ENCODE measurements at places on chromosomes 12 and 14.
A peak's percentile ranks its signal among the peaks of the same experiment; 100 is the strongest.

DNA sequence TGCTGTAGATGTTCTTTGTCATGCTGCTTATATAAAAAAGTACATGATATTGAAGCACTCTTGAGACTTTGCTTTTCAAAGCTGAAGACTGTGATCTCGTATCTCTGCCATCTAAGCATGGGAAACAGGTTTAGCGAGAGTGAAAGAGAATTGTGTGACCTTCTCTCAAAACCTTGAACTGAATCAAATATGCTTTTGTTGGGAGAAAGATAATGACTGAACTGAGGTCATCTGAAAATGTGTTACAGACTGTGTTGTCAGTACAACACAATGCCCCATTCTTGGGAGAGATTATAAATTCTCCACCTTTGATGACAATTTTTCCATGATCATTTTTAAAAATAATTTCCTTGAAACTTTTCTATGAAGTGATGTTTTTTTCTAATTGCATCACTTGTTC, 272.1 kb upstream of the SEL1L start:
- no peak for DNase-seq

DNA sequence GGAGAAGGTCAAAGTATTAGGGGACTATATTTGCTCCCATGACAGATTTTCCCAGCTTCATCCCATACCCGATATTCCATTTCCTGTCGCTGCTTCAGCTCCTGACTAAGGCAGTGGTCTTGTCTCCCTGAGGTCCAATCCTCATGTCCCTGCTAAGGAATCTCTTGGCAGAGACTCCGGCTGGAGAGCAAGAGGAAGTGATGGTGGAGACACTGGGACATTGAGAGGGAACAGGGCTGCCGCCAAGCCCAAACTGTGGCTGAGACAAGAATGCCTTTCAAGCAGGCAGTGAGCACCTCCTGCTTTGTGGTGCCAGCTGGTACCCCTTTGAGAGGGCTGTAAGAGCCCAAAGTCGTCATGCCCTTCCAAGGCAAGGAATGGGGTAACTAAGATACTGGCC, 5.5 kb downstream of the SP7 start:
- DNase-seq = no peak

DNA sequence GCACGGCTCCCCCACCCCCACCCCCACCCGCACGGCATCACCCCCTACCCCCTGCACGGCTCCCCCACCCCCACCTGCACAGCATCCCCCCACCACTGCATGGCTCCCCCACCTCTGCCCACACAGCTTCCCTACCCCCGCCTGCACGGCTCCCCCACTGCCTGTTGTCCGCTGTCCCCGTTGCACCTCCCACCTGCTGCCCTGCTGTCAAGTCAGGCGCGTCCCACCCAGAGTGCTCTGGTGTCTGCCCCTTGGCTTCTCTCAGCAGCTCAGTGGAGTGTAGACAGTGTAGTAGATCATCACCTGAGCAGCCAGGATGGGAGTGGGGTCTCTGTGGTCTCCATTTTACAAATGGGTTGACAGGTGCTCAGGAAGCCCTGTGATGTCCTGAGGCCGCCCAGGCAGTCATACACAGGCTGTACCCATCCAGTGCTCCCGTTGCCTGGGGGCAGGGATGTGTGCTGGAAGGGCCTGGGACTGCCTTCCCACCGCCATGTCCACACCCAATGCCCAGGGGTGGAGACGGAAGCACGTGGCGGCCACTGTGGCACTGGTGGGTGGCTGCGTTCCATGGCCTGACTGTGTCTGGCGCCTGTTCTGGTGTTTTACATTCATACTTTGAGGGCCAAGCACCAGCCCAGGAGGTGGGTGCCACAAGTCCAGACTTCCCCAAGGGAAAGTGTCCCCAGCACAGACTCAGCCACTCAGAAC, 32.5 kb downstream of the PACS2 start:
- no peak for DNase-seq

DNA sequence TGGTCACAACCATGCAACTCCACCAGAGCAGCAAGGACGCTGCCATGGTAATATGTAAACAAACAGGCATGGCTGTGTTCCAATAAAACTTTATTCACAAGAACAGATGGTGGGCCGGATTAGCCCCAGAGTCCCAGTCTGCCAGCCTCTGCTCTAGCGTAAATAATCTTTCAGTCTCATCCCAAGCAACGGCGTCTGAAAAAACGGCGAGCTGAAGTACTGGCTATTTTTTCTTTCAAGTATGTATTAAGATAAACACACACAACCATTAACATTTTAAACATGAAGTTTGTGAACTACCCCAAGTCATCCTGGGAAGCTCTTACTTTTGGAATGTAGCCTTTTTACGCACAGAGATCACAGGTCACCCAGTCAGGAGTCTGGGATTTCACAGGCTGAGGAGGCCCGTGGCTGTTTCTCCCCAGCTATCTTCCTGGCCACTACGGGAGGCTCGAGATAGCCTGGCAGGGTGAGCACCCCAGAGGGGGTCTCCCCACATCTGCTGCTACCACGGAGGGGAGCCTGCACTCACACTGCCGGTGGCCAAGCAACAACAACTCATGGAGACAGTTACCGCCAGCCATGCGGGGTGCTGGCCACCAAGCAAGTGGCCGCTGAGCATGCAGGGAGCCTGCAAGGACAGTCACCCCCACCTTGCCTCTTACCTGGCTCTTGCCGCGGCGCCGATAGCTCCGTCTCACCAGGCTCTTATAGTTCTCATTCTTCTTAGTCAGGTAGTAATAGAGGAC, 124.6 kb downstream of the RFLNA start:
- no peak for DNase-seq

DNA sequence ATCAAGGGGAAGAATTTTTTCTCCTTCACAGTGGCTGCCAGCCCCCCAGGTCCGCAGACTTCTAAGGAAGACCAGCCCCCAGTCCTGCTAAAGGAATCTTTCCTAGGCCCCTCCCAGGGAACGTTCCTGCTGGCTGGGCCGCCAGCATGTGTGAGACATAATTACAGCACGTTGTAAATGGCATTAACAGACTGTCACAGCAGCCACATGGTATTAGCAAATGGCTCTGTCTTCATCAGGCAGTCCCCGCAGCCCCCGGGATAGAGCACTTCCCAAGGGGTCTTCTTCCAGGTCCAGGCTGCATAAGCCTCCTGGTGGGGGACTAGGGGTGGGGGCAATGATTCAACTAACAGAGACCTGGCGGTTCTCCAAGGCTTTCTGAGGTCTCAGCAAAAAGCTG, 34.9 kb upstream of the FAM222A start:
- DNase-seq = no peak

DNA sequence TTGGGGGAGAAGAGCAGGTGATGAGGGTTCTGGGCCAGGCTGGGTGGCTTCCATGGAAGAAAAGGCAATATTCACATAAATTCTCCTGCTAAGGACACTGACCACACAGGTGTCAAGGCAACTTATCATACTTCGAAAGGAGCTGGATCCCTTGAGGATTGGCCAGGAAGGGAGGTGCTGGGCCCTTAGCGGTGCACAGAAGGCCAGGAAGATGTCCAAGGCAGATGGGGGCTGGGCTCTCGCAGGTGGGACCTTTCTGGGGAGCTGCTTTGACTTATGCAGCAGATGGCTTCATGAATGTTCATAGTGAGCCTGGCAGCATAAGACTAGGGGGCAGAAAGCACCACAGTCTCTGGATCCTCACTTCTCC, 3.9 kb downstream of the CD63 start:
- DNase-seq = peak; percentile 66

DNA sequence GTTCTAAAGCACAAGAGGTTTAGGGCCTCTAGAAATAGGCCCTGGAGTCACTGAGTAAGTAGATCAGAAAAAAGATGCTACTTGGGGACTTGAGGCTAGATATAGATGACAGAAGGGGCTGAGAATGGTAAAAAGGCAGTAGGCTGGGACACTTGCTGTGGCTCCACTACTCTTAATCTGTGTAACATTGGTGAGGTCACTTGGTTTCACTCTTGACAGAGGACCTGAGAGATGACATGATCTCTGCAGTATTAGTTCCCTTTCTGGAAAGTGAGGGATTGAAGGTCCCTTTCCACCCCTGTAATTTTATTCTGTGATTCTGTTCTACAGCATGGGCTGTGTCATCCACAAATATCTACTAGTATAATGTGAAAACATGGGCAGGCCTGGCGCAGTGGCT, 39.7 kb downstream of the MAPKAPK5 start:
- DNase-seq = no peak

DNA sequence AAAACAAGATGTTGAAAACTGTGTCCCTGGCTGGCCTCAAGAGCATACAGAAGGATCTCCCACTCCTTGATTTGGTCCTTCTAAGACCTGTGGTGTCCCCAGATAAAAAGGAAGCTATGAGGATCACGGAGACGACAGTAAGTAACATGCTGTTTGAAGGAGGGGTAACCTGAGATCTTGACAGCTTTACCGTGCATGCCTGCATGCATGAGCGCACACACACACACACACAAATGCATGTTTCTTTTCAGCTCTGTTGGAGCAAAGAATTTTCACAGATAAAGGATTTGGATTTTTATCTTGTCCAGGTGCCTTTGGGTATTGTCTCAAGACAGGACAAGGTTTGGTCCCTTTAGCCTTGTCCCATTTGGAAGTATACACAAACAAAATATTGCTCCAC, 411.6 kb upstream of the CCDC196 start:
- DNase-seq = no peak

DNA sequence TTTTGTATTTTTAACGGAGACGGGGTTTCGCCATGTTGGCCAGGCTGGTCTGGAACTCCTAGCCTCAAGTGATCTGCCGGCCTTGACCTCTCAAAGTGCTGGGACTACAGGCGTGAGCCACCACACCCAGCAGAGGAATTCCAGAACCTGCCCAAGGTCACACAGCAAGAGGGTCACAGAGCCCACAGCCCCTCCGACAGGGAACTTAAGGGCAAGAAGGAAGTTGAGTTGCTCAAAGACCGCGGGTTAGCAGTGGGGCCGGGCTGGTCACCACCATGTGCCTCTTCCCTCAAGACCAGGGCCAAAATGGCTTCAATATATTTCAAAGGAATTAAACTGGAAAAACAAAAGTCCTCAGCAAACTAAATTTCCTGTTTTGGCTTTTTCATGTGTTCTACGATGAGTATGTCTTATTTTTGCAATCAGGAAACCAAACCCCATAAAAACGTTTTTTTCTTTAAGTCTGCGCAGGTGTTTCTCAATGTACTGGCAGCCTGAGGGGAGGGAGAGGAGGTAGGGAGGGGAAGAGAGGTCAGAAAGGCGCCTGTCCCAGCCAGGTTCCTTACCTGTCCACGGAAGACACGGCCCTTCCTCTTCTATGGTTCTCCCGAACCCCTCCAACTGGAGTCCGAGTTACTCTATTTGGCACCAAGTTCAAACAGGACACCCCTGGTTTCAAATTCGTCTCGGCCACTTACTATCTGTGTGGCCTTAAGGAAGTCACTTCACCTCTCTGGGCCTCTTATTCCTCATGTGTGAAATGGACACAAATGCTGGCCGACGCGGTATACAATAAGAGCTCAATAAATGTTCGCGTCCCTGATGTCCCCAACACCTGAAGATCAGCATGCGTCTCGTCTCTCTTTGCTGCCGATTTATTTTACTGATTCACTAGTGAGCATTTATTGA, 778 bp downstream of the SLC8B1 start:
- DNase-seq = no peak

DNA sequence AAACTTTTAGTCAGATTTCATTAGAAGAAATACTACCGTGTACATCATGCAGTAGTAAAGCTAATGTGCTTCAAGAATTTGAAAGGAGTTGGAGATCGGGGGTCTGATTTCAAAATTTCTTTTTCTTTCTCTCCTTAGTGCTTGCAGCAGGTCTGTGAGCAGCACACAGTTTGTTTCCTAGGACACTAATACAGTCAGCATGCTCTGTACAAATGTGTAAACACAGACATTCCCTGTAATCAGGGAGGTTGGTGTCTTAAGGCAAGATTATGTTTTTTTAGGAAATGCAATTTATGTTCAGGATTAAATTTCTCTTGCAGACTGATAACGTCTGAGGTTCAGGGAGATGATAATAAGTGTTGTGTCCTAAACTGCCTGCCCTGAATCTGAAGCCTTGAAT, 142.7 kb downstream of the ALX1 start:
- no peak for DNase-seq

GRCh38 chr14:104700747-104701217, 11.4 kb downstream of the INF2 start:
- no peak for DNase-seq

- DNase-seq = no peak
Observed at GRCh38 chr12:31817120-31817519, 88.3 kb upstream of the AMN1 start.

- no peak for DNase-seq
Observed at GRCh38 chr12:77599782-77600467, 230.8 kb upstream of the NAV3 start.

GRCh38 chr14:63666335-63666734, 24.7 kb upstream of the WDR89 start:
- no peak for DNase-seq

DNA sequence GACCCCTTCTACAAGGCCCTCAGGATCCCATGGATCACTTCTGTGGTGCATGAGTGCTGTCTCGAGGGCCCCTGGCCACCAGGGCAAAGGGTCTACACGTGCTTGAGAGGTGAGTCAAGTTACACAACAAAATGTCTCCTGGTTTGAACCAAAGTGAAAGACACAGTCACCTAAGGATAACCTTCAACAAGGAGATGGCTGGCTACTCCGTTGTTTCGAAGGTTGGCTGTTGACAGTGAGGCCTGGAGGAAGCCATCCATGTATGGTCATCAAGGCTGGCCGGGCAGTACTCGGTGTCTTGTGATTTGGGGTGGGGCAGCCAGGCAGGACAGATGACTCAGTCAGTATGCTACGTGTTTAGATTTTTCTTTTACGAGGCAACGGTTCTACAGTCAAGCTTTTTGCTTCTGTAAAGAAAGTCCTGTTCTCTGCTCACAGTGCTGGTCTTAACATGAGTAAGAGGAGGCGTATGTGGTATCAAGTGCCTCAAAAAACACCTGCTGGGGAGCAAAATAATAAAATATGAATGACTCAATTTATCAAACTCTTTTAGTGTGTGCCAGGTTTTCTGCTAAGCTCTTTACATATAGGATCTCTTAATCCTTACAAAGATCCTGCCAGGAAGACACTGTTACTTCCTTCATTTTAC, 18.0 kb upstream of the NT5DC3 start:
- peak; percentile 93 for DNase-seq

DNA sequence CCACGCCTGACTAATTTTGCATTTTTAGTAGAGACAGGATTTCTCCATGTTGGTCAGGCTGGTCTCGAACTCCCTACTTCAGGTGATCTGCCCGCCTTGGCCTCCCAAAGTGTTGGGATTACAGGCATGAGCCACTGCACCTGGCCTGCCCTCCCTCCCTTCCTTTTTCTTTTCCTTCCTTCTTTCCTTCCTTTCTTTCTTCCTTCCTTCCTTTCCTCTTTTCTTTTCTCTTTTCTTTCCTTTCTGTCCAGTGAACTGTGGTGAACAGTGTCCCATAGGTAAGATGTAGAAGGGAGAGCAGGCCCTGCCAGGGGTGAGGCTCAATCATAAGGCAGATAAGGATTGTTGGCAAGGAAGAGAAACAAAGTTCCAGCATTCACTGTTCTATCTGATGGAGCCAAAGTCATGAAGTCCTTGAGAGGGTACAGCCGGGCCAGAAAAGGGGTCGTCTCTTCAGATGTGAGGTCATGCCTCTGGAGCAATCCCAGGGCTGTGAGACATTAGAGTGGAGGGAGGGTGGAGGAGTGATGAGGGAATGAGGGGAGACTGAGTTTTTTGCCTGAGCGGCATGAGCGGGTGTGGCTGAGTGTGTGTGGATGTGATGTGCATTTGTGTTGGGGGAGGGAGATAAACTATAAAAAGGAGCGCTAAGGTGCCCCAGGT, 4.2 kb upstream of the MLF2 start:
- DNase-seq = no peak
